ENCODE measurements at places on chromosomes 2 and 18.

DNA sequence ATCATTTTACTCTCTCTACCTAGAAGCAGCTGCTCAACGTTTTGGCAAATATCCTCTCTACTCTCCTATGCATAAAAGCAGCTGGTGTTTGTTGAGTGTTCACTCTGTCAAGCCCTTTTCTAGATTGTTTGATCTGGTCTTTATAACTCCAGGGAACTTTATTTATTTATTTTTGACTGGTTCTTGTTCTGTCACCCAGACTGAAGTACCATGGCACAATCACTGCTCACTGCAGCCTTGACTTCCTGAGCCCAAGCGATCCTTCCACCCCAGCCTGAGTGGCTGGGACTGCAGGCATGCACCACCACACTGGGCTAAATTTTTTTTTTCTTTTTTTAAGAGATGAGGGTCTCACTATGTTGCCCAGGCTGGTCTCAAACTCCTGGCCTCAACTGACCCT, 12.7 kb downstream of the CATIP start:
- DNase-seq = no peak

DNA sequence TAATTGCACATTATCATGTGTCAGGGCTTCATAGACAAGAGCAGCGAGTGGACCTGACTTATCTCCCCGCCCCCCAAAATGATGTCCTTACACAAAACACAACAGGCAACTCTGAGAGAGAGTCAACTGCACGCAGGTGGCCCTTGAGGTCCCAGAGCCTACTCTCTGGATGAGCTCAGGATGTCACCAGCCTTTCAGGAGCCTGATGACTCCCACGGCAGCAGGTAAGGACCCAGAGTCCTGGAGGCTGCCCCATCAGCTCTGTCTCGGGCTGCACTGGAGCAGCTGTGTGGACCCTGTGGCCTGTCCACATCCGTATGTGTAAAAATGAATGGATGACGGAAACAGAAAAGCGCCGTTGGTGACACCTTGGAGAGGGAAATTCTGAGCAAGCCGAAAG, 130.9 kb downstream of the HDAC4 start:
- no peak for DNase-seq

GRCh38 chr2:117982376-117983033, 31.4 kb downstream of the CCDC93 start:
- no peak for DNase-seq

GRCh38 chr2:111250448-111251030, 129.8 kb downstream of the BCL2L11 start:
- no peak for DNase-seq

DNA sequence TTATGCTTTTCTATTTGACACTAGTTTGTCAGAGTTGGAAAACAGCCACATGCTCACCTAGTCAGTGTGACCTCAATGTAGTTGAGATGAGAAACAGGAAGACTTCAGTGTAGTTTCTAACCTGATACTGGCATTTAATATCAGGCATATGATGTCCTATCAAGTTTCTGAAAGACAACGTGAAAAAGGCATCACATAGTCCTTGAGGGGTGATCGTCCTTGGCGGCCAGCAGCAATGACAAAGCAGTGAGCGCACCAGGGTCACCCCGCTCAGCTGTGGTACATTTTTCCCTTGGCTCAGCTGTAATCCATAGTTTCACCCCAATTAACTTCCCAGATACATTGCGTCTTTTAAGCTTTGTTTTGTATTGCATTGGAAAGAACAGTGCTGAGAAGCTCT, 4.3 kb downstream of the HSPE1 start:
- no peak for DNase-seq

DNA sequence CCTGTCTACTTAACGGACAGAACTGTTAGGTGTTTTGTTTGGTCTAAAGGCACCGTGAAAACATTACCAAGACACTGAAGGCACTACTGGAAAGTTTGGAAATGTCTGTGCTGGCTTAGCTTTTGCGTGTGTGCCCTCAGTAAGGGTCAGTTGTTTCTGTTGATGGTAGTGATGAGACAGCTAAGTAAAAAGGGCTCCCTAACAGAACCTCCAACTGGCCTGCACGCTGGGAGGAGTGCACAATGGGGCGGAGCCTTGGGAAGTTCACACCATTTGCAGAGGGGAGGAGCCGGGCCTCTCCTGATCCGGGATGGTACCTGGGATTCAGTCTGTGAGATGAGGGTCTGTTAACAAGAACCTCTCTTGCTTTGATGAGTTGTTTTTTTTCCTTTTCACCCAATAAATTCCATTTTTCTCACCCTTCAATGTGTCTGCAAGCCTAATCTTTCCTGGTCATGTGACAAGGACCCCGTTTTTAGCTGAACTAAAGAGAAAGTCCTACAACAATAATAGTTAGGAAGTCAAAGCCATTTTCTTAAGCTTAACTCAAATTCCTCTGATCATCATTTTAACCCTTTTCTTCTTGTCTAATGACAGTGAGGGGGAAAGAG, 368.7 kb downstream of the PARD3B start:
- no peak for DNase-seq

GRCh38 chr18:59712311-59712710, 15.1 kb upstream of the CCBE1 start:
- no peak for DNase-seq

DNA sequence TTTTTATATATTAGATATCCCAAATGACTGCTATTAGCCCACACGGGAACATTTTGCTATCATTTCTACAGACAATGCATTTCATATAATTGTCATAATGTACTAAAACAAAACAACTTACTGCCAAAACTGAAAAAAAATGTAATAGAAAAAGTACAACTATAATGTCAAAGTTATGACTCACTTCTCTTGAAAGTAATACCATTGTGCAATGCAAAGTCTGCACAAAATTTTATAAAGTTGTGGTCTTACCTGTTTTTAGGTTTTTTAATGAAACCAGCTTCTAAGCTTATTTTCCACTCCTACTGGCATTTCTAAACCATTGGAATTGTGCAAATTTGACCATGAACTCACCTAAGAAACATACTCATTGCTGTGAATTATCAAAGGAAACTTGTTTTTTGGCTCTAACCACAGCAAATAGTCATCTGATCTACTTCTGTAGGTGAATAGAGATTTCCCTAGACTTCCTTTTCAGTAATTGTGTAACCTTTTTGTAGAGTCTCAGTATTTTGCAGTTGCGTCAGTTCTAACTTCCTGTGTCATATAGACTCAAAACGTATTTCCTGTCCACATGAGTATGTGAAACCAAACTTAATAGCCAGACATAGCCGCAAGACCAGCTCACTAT, 31.9 kb upstream of the TFPI start:
- DNase-seq = no peak

DNA sequence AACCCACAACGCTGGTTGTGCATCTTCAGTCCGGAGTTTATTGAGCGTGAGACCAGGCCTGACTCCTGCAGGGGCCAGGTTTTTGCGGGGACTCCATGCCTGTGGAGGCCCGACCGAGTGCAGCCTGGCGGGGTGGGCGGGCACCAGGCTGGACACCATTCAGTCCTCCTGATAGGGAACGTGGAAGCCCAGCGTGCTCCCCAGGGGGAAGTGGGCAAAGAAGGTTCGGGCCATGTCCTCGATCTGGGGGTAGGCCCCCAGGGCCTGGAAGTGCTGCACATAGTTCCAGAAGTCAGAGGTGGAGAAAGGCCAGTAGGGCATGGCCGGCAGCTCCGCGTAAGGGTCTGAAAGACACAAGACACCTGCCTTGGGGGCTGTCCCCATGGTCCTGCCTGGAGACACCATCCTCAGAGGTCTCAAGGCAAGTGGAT, 1.4 kb downstream of the OTOS start:
- DNase-seq = no peak

DNA sequence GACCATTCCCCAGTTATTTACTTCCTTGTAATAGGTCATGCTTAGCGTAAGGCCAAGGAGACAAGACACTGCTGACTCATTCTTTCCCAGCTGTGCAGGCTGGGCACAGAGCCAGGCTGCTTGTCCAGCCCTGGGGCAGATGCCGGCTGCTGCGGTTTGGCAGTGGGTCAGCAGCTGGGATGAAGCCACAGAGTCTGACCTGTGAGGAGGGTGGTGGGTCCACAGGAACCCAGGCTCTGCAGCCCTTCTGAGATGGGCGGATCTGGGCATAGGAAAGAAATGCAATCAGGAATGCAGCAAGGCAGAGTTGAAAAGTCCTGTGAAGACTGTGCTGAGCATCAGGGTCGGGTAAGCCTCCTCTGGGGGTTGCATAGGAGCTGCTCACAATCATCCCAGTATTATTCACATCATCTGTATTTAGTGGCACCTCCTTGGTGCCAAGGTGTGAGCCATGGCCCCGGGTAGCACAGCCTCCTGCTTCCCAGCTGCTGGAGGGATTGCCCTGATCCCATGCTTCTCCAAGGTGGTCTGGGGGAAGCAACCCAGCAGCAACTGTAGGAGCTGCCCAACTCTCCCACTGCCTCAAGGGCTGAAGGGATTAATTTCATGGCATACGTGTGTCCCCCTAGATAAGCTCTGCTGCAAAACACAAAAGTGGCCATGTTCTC, 139.0 kb downstream of the DDX1 start:
- DNase-seq = no peak

DNA sequence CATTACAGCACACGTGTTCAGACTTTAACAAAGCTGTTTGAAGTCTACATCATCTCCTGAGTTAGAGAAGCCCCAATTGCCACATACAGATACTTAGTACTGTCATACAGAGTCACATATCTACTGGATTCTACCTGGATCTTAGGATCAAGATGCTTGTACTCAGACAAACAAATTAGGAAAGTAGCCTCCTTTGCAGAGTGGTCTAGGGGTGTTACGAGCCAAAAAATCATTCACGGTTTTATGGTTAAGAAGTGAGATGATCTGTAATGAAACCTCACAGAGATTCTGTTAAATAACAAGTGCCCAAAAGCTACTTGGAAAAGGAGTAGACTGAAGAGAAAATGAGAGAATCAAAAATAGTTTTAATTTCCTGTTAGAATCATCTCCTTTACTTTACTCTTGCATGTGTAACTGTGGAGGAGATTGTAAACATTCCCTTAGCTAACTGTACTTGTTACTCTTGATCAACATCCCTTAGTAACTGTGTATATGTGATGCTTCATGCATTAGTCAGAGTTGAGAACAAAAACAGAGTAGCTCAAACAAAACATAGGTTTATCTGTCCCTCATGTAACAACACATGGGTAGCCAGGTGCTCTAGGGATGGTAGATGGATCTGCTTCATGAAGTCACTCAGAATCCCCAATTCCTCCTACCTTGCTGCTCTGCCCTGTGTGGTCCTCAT, 16.4 kb upstream of the IL1RL1 start:
- DNase-seq = no peak

DNA sequence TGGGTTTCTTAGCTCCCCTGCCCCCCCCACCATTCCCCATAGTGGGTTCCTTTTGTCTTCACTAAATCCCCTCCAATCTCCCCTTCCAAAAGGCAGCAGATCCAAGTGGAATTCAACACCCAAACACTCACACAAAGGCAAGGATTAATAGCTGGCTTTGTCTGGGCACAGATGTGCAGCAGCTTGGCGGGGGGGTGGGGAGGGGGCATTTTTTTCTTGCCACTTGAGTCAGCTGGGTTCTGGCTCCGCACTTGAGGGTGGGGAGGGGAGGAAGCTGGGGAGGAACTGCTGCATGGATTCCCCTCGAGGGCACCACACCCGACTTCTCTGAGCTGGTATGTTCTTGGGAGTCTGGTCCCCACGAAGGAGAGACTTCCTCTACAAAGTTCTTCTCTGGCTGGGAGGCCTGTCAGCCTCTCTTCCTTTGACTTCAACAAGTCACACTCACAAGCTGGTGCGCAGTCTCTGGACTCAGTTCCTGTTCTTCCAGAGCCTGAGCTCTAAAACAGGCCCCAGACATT, 36.0 kb downstream of the SERTAD2 start:
- no peak for DNase-seq

- DNase-seq = no peak
Measured at GRCh38 chr2:164644036-164644700, 22.9 kb upstream of the GRB14 start.

- DNase-seq = no peak
Measured at GRCh38 chr2:238586931-238587775, 160.4 kb downstream of the ASB1 start.

DNA sequence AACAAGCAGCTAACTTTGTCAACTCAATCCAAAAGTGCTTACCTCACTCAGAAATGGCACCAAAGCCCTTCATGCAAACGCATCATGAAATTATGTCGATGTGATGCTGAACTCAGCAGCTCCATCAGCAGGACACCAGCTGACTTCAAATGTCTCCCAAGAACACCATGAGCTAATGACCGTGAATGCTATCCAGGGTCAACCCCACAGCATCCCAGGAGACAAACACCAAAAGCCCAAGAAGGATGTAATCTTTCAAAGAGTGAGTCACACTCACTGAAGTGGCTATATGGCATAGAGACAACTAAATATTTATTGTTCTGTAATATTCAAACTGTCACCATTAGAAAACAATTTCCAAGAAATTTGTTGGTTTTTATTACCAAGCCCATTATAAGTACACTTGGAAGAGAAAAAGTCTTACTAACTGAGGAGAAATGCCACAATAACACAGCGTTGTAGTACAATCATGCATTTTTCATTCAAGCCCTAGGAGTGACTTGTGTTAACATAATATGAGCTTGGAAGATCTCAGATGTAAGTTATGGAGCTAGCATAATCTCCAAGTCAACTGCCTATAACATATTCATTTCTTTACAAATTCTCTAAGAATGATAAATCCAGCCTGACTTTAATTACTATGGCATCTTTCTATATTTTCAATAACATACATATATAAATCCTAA, 165.0 kb upstream of the CCDC68 start:
- DNase-seq = no peak

- DNase-seq = no peak
Measured at GRCh38 chr18:58241877-58242276, 197.9 kb downstream of the NEDD4L start.

DNA sequence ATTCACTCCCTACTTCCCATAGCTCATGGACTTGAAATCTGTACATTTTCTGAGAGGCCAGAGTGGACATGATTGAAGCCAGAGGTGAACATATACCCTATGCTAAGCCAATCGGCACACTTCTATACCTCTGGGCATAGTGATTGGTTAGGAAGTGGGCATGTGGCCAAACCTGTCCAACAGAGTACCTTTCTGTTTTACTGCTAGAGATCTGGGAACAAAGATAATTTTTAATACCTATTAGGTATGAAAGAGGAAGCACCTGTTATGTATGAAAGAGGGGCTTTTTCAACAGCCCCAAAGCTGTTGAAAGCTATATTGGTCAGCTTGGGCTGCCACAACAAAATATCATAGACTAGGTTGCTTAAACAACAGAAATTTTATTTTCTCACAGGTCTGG, 27.7 kb downstream of the METTL8 start:
- no peak for DNase-seq

- no peak for DNase-seq
Measured at GRCh38 chr2:189179570-189179950, at the start of gene COL5A2. Gene COL5A2 (minus strand): TSS chr2:189179761. CDS start chr2:189179604, 157 bp downstream.

DNA sequence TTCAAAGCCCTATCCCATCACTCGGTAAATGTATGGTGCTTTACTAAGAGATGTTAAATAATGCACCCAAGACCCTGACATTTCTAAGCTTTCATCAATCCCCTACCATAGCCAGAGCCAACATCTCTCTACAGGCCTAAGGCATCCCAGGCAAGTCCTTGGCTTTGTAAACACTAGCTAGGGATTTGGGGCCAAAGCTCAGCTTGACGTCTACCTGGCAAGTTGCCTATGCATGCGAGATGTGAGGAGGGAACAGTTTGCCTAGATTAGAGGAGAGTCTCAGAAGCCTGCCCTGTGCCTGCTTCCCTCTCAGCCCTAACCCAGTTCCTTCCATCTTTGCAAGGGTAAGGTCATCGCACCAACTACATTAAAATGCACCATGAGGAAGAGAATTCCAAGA, 221.5 kb upstream of the NCKAP5 start:
- no peak for DNase-seq

GRCh38 chr18:37175727-37176620, 347.0 kb downstream of the KIAA1328 start:
- DNase-seq = no peak
